NCI-H2081 treated with DMSO at 0.1 percent for 48 hours (cell line): ENCODE measurements at places on chromosomes 12 and 14.

DNA sequence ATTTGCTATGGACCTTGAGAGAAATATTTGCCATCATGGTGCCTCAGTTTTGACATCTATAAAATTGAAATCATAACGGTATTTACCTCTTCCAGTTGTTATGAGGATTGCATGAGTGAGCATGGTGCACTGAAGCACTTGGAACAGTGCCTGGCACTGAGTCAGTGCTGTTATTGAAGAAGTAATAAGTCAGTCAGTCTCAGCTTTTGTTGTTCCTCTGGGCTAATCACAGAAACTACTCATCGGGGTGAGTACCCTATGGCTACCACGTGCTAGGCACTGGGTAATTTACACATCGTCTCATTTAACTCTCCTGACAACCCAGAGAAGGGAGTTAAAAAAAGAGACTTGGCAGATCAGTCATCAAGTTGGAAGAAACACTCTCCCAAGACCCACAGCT is 159.5 kb upstream of the NRXN3 start:
- no peak for DNase-seq

- DNase-seq, result no peak
These were observed 110.2 kb downstream of the SNAPC1 start for GRCh38 chr14:61872452-61872851.

DNA sequence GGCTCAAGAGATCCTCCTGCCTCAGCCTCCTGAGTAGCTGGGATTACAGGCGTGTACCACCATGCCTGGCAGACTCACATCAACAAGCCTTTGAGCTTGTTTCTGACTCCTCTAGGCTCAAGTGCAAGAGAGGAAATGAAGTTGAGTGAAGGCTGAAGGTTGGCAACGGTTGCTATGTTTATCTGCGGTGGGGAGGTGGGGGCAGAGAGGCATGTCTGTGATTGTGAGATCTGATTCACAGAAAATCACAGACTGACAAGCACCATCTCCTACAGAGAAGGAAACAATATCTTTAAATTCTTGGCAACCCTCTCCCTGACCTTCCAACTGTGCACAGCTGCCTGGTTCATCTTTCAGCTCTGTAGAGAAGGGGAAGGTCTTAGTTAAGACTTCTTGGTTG is 22.1 kb upstream of the NINJ2 start:
- no peak for DNase-seq

DNA sequence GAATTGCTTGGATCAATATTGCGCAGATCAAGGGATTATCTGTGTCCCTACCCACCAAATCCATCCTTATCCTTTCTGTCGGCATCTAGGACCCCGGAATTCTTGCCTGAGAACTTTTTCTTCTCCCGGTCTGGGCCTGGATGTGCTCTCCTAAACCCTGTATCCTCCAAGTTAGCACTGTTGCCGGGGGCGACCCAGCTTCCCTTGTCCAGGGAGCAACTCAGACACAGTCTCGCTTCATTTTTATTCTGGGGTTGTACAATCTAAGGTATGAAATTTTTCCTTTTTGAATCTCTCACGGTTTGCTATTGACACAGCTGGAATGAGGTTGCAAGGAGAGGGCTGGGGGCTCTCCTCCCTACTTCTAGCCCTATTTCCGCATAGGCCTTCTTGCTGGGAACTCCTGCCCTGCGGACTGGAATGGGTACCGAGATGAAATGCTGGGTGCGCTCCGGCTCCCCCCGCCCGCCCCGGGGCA is 403 bp upstream of the PNP start:
- no peak for DNase-seq

DNA sequence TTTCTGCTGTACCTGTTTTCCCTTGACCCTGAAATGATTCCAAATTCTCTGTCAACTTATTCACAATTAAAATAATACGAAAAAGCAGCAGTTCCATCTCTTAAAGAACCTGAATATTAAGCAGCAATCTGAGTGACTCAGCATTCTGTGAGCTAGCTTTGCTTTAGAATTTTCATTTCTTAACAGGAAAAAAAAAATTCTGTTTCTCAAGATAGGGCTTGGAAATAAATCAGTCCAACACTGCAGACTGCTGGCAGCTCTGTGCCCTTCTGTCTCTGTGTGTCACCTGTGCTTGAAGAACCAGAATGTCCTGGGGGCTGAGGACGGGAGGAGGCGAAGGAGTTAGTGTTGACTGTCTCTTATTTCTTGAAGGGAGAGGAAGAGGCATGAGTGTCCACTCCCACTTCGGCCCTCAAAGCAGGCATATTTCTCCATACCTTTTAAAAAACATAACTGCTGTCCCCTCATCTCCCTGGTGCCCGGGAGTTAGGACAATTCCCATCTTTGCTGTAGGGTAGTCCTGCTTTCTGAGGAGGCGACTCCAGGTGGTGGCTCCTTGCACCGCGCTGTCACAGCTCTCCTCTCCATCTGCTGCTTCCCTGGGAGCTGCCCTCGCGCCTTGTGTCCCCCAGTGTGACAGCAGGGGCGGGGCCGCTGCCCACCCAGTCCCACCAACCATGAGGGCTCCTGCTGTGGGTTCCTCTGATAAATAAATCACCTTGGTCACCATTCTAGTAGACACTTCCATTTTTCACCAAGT is 203.1 kb downstream of the CALM1 start:
- no peak for DNase-seq

- no peak for DNase-seq
These were observed 8.3 kb downstream of the RESF1 start for GRCh38 chr12:31967539-31967938.

- no peak for DNase-seq
These were observed 305.5 kb downstream of the BCAT1 start for GRCh38 chr12:24643120-24644119.

GRCh38 chr12:93103154-93103553 is 174.1 kb upstream of the EEA1 start:
- DNase-seq, result no peak

DNA sequence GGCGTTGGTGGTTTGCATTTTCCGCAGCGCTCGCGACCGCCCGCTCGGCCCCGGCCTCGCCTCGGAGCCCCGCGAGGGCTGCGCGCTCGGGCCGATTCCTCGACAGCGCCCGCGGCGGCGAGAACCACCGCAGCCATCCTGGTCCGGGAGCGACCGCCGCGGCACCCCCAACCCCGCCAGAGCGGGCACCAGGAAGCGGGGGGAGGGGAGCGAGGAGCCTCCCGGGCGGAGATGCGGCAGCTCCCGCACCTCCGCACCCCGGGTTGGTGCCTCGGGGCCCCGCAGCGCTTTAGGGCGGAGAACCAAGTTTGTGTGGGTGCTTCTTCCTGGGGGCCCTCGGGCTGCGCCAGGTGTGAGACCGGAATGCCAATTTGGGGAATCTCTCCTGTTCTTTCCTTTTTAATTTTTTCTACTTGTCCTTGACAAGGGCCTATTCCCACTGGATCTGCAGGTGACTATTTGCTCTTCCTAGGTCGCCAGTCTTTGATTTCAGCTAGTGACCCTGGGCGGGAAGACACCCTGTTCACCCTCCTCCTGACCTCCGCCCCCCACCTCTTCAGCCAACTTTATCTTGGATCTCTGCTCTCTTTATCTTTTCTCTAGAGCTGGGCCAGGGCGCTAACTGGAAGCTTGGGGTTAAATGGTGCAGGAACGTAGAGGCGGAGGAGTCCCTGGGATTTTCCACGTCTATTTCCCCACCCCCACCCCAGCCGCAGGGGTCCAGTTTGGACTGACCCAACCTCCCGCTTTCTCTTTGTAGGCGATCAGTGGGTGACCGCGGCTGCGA is at the start of gene SOCS2:
Gene SOCS2 (plus strand): TSS at position 751 of the 787 bp plus-strand sequence. CDS start 223 bp downstream, outside the sequence.
- DNase-seq, result no peak

GRCh38 chr14:42869681-42870080 is 1263.0 kb downstream of the LRFN5 start:
- DNase-seq, result no peak

- DNase-seq, result no peak
These were observed 29.3 kb upstream of the FZD10 start for GRCh38 chr12:130132831-130133511.

DNA sequence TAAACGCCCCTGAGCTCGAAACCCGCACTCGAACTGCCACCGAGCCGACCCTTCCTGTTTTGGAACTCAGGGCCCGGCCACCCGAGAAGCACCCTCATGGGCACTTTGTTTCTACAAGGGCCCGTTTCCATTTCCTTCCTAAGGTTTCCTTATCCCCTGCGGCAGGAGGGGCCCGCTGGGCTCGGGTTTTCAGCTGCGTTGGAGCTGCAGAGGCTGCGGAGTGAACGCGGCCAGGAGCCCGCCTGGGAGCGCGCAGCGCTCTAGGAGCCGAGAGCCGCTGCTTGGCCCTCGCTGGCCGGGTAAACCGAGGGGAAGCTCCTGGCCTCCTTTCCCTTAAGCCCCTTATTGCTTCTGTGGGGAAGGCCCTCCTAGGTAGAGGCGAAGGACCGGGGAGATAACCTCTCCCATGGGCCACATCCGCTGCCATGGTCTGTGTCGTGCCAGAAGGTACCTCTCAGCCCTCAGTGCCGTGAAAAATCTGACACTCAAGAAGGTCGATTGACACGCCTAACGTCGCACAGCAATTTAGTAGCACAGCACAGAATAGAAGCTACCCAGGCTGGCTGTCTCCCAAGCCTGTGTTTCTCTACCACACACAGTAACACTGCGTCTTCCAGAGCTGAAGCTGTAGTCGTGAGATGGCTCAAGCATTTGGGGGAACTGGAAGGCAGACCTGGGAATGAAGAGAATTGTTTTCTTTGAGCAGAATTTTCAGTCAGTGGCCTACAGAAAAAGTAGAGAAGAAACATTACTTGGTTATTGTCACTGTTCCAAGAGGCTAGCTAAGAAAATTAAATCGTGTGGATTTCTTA is 12.9 kb upstream of the CALM1 start:
- no peak for DNase-seq

GRCh38 chr12:77247542-77247941 is 182.2 kb upstream of the E2F7 start:
- DNase-seq, result no peak

DNA sequence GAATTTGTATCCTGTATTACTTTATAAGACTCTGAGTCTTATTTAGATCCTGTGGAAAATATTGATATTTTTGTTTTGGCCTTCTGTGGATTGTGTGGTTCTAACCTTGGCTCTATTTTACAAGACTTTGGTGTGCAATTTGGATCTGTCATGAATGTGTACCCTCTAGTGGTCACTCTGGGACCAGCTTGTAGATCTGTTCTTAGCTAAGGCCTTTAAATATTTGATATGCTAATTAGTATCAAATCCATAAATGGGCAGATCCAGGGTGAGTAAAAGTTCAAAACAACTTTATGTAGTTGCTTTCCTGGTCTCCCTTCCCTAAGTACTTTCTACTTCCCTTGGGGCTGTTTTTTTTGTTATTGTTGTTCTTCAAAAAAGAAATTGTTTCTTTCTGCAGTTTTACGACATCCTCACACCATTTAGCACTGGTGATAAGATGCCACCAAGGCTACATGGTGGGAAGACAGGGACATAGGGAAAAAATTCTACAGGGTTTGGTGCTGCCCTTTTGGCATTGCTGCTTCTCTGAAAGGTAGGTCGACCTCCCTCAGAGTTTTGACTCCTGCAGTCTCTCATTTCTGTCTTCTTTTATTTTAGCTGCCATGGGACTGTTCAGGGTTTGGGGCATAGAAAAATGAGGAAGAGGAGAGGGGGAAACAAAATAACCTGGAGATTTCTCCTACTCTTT is 238.5 kb downstream of the GPHN start:
- peak; percentile 5 for DNase-seq

DNA sequence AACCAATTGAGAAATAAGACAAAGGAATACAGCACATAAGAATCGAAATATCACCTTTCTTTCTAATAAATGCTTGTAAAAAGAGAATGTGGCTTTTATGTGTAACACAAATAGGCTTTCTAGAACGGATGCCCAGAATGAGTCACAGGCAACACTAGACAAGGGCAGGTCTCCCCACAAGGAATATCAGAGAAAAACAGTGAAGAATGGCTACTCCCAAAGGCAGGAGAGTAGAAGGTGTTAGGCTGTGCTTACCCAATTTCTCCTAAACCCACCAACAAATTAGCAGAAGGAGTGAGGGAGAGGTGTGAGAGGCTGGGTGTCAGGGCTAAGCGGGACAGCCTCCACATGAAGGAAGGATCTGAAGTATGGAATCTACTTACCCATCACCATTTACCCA is 55.2 kb downstream of the GALNT4 start:
- DNase-seq, result no peak

- DNase-seq, result no peak
These were observed 68.4 kb downstream of the PPM1H start for GRCh38 chr12:62866451-62867082.

DNA sequence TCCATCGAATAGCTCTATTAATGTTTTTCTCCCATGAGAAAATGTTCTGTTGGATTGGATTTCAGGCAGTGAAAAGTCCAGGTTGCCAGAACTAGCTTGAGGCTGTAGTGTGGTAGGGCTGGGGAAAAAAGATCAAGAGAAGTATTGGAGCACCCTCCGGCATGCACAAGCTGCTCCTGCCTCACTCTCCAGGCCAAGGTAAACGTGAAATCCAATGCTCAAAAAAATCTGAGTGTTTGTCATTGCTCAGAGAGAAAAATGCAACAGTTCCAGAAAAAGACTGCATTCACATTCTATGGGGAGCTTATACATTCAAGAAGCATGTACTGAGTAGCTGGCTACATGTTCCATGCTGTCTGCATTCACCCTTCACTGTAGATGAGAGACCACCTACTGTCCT is 680.9 kb upstream of the TBX3 start:
- no peak for DNase-seq

DNA sequence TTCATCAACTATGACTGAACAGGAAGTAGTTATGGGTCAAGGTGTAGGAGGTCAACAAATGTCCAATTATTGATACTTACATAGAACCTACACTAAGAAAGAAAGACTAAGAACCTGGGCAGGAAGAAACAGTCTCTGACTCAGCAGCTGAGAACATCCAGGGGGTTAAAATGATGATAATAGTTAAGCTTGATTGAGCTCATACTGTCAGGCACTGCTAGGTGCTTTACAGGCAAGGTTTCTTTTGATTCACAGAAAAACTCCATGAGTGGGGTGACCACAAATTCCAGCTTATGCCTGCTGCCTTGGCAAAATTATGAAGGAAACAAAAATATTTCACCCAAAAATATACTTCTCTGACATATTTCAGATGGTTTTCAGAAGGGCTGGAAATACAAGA is 75.0 kb downstream of the ACADS start:
- no peak for DNase-seq

- DNase-seq, result no peak
These were observed 3.3 kb downstream of the FBXL14 start for GRCh38 chr12:1591034-1591433.

- DNase-seq, result no peak
These were observed 22.8 kb upstream of the USP44 start for GRCh38 chr12:95573951-95574576.
